ENCODE measurements at places on chromosomes 7 and 10. TPM values are rescaled to one million over a fixed set of nuclear protein-coding genes. Genes with fewer than 3 reads are reported as not detected.

CYP3A4 gene
- not detected for total RNA-seq

LOXL4 gene
- 3.7 TPM for total RNA-seq

FXYD4 gene
- total RNA-seq = not detected

SYCE1 gene
- total RNA-seq = not detected

ATOH7 gene
- total RNA-seq = not detected

PROSER2 gene
- total RNA-seq = 4.8 TPM

GRCh38 chr10:84837041-84837812 is 508.8 kb downstream of the CCSER2 start:
- DNase-seq = no peak
- no peaks in the 10 kb centered on the region for H3K4me1 ChIP-seq
- H3K36me3 ChIP-seq = no peaks in the 10 kb centered on the region
- H3K27me3 ChIP-seq = no peaks in the 10 kb centered on the region

GRCh38 chr10:86815035-86815617 is 58.7 kb downstream of the BMPR1A start:
- no peaks in the 10 kb centered on the region for H3K36me3 ChIP-seq
- no peak for DNase-seq
- no peaks in the 10 kb centered on the region for H3K4me1 ChIP-seq
- H3K27me3 ChIP-seq = no peaks in the 10 kb centered on the region

- DNase-seq = no peak
- H3K27ac ChIP-seq = no peak overlapping the region
- H3K4me3 ChIP-seq = no peak overlapping the region
Measured at GRCh38 chr7:45420843-45421495, 153.2 kb upstream of the ADCY1 start.

DNA sequence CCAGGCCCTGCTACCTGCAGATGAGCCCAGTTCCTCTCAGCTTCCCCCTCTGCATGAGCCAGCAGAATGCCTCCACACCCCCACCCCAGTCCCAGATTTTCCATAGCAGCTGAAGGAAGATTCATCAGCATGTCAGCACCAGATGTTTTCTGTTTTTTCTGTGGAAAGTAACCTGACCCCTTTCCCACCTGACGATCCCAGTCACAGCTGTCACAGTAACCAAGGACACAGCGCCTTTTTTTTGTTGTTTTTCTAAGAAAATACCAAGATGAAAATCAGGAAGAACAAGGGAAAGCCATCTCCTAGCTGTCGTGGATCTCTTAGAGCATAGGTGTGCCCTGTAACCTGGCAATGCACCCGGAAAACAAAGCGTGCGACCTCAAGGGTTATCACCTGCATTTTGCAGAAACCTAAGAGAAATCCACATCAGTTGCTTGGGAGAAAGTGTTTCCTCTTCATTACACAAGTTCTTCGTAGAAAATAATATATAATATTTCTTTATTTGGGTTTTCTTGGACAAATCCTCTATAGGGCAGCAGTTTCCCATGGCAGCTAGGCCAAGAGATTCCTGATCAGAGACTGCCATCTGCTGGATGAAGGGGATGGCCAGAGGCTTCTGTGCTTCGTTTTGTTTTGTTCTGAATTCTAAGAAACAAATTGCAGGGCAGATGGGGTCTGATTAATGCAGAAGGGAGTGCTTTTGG is 401.9 kb downstream of the TNS3 start:
- no peak overlapping the region for H3K27ac ChIP-seq
- H3K27me3 ChIP-seq = no peaks in the 10 kb centered on the region
- no peaks in the 10 kb centered on the region for H3K36me3 ChIP-seq
- H3K4me1 ChIP-seq = peaks cover 28% of the 10 kb centered on the region
- DNase-seq = no peak
- no peak overlapping the region for H3K4me3 ChIP-seq

DNA sequence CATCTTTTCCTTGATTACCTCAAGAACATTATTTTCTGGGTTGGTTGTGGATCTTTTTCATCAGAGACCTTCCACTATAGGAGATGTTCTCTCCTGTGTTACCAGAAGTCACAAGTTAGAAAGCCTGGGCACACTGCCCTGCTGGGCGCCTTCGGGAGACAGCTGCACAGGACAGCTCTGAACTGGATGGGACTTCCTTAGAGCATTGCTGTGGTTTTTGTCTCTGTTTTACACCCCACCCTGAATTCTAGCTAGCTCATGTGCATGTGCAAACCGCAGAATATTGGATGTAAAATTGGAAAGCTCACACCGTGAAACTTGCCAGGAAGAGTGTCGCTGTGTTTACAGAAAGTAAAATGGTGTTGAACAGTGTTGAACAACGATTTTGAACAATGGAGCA is 54.4 kb upstream of the SEC61G start:
- no peaks in the 10 kb centered on the region for H3K36me3 ChIP-seq
- H3K4me1 ChIP-seq = no peaks in the 10 kb centered on the region
- no peaks in the 10 kb centered on the region for H3K27me3 ChIP-seq
- H3K27ac ChIP-seq = no peak overlapping the region
- DNase-seq = no peak

DNA sequence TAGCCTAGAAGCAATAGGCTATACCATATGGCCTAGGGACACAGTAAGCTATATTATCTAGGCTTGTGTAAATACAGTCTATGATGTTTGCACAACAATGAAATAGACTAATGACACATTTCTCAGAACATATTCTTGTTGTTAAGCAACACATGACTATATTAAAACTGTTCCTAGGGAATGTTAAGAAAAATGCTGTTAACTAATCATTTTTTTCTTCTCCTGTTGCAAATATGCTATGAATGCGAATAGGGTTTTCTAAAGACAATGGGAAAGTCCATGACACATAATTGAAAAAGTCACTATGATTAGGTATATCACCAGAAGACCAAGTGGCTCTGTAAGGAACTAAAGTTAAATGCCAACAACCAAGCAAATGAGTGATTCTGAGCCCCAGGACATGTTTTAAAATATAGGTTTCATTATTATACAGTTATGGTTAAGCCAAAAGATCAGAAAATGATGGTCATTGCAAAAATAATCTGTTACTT is 454.0 kb upstream of the SORCS1 start:
- H3K27ac ChIP-seq = no peak overlapping the region
- no peaks in the 10 kb centered on the region for H3K4me1 ChIP-seq
- no peak overlapping the region for H3K4me3 ChIP-seq
- DNase-seq = no peak
- no peaks in the 10 kb centered on the region for H3K27me3 ChIP-seq
- H3K36me3 ChIP-seq = no peaks in the 10 kb centered on the region

- peak overlapping the region; percentile 44 for H3K27ac ChIP-seq
- H3K4me3 ChIP-seq = no peak overlapping the region
- peaks cover 24% of the 10 kb centered on the region for H3K4me1 ChIP-seq
- H3K27me3 ChIP-seq = no peaks in the 10 kb centered on the region
Measured at GRCh38 chr10:92267343-92267742, 23.5 kb downstream of the CPEB3 start.

GRCh38 chr7:122311734-122312450 is 7.3 kb upstream of the FEZF1 start:
- DNase-seq = no peak
- H3K27ac ChIP-seq = no peak overlapping the region
- no peaks in the 10 kb centered on the region for H3K36me3 ChIP-seq
